Ascending aorta (tissue), 2 donors: ENCODE measurements at places on chromosomes 12 and 14. TPM values are rescaled to one million over a fixed set of nuclear protein-coding genes. Genes with fewer than 3 reads are reported as not detected.

GRCh38 chr12:100867639-100868393 lies 73.2 kb downstream of the ANO4 start:
- no peak overlapping the region for H3K4me3 ChIP-seq
- H3K27ac ChIP-seq: no peak overlapping the region
- no peaks in the 10 kb centered on the region for H3K36me3 ChIP-seq
- DNase-seq: no peak
- no peaks in the 10 kb centered on the region for H3K27me3 ChIP-seq

DNA sequence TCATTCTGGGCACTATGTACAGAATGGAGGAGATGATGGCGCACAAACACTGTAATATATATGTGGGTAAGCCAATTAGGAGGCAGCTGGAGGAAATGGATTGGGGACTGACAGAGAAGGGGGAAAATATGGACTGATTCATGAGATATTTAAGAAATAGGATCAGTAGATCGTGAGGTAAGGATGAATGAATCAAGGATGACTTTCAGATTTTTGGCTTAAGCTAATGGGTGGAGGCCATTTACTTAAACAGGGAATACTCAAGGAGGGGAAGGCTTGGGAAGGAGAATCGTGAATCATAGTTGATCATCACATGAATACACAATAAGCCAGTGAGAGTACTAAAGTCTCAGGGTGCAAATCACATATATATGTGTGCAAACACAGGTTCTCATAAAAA lies 11.2 kb upstream of the GNPNAT1 start:
- H3K4me3 ChIP-seq: no peak overlapping the region
- H3K4me1 ChIP-seq: peaks cover 3% of the 10 kb centered on the region
- DNase-seq: no peak
- H3K27me3 ChIP-seq: no peaks in the 10 kb centered on the region
- peak overlapping the region; percentile 95 for H3K27ac ChIP-seq

DNA sequence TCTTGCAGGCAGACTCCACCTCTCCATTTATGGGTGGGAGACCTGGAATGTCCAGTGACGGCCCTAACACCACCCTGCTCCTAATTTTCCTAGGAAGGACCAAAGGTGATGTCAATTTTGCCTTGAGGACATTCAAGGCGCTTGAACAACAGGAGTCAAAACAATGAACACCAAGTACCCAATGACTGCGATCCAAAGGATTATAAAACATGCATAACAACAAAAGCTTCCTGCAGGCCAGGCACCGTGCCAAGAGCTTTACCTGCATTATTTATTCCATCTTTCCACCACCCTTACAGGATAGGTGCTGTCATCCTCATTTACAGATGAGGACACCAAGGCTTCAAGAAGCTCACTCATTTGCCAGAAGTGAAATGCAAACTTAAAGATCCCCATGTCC lies 15.2 kb upstream of the FOXN3 start:
- no peaks in the 10 kb centered on the region for H3K36me3 ChIP-seq
- H3K4me3 ChIP-seq: no peak overlapping the region
- no peaks in the 10 kb centered on the region for H3K27me3 ChIP-seq
- peaks cover 7% of the 10 kb centered on the region for H3K4me1 ChIP-seq
- no peak for DNase-seq
- peak overlapping the region; percentile 86 for H3K27ac ChIP-seq

CLBA1 gene
- total RNA-seq: 18.1 TPM

ASCL1 gene
- total RNA-seq: not detected

KANSL2 gene
- total RNA-seq: 30.1 TPM

GRCh38 chr12:91210144-91210543 lies 27.5 kb upstream of the DCN start:
- DNase-seq: no peak
- H3K4me1 ChIP-seq: no peaks in the 10 kb centered on the region
- H3K27me3 ChIP-seq: no peaks in the 10 kb centered on the region

- peaks cover 7% of the 10 kb centered on the region for H3K4me1 ChIP-seq
- no peak overlapping the region for H3K4me3 ChIP-seq
- no peak for DNase-seq
- peaks cover 15% of the 10 kb centered on the region for H3K36me3 ChIP-seq
- H3K27ac ChIP-seq: no peak overlapping the region
- H3K27me3 ChIP-seq: no peaks in the 10 kb centered on the region
Measured at GRCh38 chr12:42332301-42333285, 6.6 kb downstream of the PPHLN1 start.

- no peaks in the 10 kb centered on the region for H3K36me3 ChIP-seq
- peak overlapping the region; percentile 68 for H3K27ac ChIP-seq
- no peaks in the 10 kb centered on the region for H3K27me3 ChIP-seq
- H3K4me3 ChIP-seq: no peak overlapping the region
- H3K4me1 ChIP-seq: peaks cover 28% of the 10 kb centered on the region
Measured at GRCh38 chr12:68532204-68532886, 78.4 kb upstream of the RAP1B start.

C3AR1 gene
- total RNA-seq: 2.0 TPM

GRCh38 chr14:64968651-64969050 lies 3.5 kb downstream of the RAB15 start:
- no peak for DNase-seq
- H3K4me3 ChIP-seq: no peak overlapping the region
- H3K27me3 ChIP-seq: no peaks in the 10 kb centered on the region
- peaks cover 9% of the 10 kb centered on the region for H3K4me1 ChIP-seq
- H3K36me3 ChIP-seq: no peaks in the 10 kb centered on the region

DNA sequence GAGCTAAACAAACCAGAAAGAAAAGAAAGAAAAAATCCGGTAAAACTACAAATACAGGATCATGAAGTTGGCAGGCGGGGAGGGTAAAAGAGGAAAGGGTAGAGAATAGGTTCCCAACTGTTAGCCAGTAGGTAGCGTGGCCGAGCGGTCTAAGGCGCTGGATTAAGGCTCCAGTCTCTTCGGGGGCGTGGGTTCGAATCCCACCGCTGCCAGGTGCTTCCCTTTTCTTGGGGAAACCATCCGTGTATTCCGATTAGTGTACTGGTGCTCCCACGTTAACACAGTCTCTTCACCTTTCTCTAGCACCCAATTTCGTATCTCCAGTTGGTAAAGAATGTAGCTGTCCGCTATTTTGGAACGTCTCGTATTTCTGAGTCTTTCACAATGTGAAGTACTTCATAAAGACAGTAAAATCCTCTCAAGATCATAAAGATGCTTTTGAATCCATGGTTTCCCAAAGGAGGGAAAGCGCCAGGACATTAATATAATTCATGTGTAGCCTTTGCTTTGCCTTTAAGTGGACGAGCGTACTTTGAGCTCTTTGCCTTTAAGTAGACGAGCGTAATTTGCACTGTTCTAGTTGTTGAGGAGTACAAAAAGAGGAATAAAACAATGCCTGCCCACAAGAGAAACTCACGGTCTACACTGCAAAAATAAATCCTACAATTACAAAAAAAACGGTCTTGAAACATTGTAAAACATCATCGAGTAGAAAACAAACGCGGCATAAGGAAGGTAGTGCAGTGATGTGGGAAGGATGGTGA lies 19.0 kb upstream of the RNASE12 start:
- H3K4me3 ChIP-seq: peak overlapping the region; percentile 86
- H3K27ac ChIP-seq: peak overlapping the region; percentile 89
- H3K27me3 ChIP-seq: no peaks in the 10 kb centered on the region
- no peaks in the 10 kb centered on the region for H3K36me3 ChIP-seq
- no peaks in the 10 kb centered on the region for H3K4me1 ChIP-seq

FGFR1OP2 gene
- 34.3 TPM for total RNA-seq

ZFP36L1 gene
- 772 TPM for total RNA-seq

PTPRR gene
- not detected for total RNA-seq

DNA sequence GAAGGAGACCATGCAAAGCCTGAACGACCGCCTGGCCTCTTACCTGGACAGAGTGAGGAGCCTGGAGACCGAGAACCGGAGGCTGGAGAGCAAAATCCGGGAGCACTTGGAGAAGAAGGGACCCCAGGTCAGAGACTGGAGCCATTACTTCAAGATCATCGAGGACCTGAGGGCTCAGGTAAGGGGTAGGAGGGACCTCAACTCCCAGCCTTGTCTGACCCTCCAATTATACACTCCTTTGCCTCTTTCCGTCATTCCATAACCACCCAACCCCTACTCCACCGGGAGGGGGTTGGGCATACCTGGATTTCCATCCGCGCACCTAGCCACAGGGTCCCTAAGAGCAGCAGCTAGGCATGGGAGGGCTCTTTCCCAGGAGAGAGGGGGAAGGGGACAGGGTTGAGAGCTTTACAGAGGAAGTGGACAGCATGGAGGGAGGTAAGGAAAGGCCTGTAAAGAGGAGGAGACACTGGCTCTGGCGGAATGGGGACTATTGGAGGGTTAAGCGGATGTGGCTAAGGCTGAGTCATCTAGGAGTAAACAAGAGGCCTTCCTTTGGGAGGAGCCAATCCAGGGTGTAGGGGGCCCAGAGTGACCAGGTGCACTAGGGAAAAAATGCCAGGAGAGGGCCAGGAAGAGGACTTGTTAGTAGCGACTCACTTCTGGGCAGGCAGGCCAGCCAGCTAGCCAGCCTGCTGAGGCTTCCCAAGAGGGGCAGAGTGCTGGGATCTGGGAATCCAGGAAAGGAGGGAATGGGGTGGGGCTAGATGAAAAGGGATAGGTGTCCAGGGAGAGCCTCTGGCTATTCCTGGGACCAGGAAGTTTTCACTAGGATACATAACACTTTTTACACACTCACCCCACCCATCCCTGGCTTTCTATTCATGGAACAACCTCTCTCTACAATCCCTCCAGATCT lies 754 bp downstream of the KRT18 start:
- H3K27me3 ChIP-seq: no peaks in the 10 kb centered on the region
- peaks cover 6% of the 10 kb centered on the region for H3K4me1 ChIP-seq
- H3K27ac ChIP-seq: no peak overlapping the region
- H3K4me3 ChIP-seq: peak overlapping the region; percentile 43
- H3K36me3 ChIP-seq: no peaks in the 10 kb centered on the region

GRCh38 chr12:88458327-88458726 lies 121.9 kb downstream of the KITLG start:
- H3K4me3 ChIP-seq: no peak overlapping the region
- no peaks in the 10 kb centered on the region for H3K27me3 ChIP-seq
- no peak for DNase-seq
- no peak overlapping the region for H3K27ac ChIP-seq
- no peaks in the 10 kb centered on the region for H3K36me3 ChIP-seq
- H3K4me1 ChIP-seq: no peaks in the 10 kb centered on the region

SLC10A1 gene
- total RNA-seq: not detected

DNA sequence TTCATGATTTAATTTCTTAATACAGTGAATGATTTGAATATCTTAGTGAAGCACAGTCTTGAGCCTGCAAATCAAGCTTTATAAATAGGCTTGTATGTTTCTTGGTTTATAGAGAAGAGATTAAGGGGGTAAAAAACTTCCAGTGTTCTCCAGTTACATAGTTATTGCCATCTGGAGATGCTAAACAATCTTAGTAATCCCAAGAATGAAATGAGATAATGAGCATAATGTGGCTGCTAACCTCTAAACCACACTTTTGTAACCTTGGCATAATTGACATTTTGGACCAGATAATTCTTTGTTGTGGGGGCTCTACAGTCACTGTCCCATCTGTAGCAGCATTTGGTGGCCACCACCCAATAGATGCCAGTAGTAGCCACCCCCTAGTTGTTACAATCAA lies 316.8 kb downstream of the CCDC91 start:
- H3K27me3 ChIP-seq: no peaks in the 10 kb centered on the region
- no peak for DNase-seq
- no peaks in the 10 kb centered on the region for H3K4me1 ChIP-seq
- H3K36me3 ChIP-seq: no peaks in the 10 kb centered on the region
- no peak overlapping the region for H3K27ac ChIP-seq
- H3K4me3 ChIP-seq: no peak overlapping the region

NXPH4 gene
- total RNA-seq: not detected

DNA sequence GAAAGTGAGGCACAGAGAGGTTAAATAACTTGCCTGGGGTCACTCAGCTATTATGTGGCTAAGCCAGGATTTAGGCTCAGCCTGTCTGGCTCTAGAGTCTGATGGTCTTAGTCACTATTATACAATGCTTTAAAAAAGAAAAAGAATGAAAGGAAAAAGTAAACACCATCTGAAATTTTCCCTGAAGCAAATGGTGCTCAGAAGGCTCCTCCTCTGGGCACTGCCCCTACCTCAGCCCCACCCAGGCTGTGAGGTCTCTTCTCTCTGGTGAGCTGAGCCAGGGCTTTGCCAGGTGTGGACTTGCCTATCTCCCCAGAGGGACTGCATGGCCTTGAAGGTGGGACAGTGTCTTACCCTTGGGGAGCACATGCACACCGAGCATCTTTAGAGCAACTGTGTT lies 117.5 kb upstream of the DYRK2 start:
- H3K36me3 ChIP-seq: no peaks in the 10 kb centered on the region
- no peak overlapping the region for H3K27ac ChIP-seq
- no peak overlapping the region for H3K4me3 ChIP-seq
- H3K27me3 ChIP-seq: no peaks in the 10 kb centered on the region
- DNase-seq: no peak
- no peaks in the 10 kb centered on the region for H3K4me1 ChIP-seq

- no peak for DNase-seq
- H3K27ac ChIP-seq: no peak overlapping the region
- no peaks in the 10 kb centered on the region for H3K4me1 ChIP-seq
- H3K36me3 ChIP-seq: no peaks in the 10 kb centered on the region
- H3K4me3 ChIP-seq: no peak overlapping the region
- H3K27me3 ChIP-seq: no peaks in the 10 kb centered on the region
Measured at GRCh38 chr14:96602186-96602585, 100.0 kb downstream of the PAPOLA start.

DNA sequence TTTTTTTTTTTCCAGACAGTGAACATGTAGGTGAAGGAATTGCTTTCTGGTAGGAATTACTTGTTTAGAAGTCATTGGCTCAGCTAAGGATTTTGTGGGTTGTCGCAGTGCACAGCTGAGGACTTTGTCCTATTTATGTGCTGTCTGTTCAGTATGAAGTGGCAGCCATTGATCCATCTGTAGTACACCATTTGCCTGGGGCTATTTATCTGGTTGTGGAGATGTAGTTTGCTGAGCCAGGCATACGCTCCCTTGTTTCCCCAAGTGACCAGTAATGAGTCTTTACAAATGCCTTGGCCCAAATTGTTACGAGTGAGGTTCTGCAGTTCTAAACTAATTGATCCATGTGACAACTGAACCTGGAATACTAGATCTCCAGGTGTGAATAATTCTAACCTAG lies 140.1 kb downstream of the NRXN3 start:
- no peak overlapping the region for H3K4me3 ChIP-seq
- no peak overlapping the region for H3K27ac ChIP-seq
- DNase-seq: no peak
- H3K36me3 ChIP-seq: no peaks in the 10 kb centered on the region

TBX5 gene
- not detected for total RNA-seq

GYS2 gene
- not detected for total RNA-seq

SPATS2 gene
- 13.8 TPM for total RNA-seq
